HT-29 (cell line): ENCODE measurements at places on chromosomes 3 and 15. TPM values are rescaled to one million over a fixed set of nuclear protein-coding genes. Genes with fewer than 3 reads are reported as not detected.

DNA sequence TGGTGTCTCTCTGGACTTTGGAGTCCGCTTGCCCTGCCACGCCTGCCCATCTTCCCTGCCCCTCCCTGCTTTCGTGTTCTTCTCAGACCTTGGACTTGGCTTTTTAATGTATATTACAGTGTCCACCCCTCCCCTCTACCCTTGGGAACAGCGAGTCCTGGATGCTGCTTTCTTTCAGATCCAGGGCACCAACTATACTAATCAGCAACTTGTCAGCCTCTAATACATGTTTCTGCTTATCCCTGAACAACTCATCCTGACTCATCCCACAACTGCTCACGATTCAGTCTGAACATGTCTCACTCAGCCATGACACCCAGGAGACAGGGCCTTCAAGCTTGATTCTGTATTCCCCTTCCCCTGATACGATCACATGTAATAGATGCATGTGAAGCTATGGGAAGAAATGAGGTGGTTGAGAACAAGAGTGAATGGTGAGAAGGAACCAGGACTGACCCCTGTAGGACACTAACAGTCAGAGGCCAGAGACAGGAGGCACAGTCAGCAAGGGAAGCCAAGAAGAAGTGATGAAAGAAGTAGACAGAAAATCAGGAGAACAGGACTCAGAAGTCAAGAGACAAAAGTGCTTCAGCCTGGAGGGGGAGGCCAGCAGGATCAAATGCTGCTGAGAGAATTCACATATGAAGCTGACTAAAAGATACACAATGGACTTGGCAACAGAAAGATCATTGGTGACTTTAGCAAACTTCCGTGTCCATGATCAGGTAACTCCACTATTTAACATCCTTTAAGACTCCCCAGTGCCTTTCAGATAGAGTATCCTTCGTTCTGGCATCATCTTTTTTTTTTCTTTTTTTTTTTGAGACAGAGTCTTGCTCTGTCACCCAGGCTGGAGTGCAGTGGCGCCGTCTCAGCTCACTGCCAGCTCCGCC, 35.4 kb downstream of the BCL2L10 start:
- no peak for DNase-seq

Gene GNB4
- not detected in 2 replicates for total RNA-seq

GRCh38 chr3:100073714-100074307, 40.5 kb downstream of the FILIP1L start:
- DNase-seq = no peak

Gene CRYGS
- total RNA-seq = 0.28 and 0.86 TPM in 2 replicates

DNA sequence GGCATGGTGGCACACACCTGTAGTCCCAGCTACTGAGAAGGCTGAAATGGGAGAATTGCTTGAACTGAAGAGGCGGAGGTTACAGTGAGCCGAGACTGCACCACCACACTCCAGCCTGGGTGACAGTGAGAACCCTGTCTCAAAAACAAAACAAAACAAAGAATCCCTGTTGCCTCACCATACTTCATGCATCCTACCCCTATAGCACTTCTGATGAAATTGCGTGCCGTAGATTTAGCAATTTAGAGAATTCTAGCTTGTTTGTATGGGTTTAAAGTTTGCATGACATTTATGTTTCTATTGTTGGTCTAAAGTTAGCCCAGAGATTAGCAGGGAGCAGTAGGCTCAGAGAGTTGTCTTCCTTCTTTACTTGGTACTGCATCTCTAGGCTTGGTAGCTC, 7.8 kb downstream of the RAB5A start:
- DNase-seq = no peak

DNA sequence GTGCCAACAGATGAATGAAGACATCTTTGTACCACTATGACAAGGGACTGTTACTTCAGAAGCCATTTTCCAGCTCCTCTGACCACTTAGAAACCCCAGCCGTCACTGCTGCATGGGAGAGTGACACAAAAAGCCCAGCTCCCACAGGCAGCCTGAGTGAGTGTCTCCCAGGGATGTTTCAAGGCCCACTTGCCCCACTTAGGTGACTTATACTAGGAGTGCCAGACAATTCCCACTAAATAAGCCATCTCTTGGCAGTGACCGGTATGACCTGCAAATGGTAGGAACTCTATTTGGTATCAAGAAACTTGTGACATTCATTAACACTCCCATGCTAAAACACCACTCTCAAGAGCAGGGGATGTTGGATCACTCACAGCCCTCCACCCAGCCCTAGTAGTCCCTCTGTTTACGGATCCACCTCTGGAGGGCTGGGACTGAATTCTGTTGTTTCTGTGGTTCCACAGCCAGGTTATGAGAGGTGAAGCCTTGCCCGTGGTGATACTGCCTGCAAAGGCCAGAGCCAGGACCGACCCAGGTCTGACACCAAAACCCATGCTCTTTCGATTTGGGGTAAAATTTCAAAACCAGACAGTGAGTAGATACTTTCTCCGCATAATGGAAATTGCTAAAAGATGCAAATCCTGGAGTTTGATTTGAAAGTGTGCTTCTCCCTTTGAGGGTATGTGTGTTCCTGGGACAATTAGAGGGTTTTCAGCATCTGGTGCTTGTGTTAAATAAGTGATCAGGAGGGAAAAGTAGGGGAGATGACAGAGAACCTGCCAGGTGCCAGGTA, 14.5 kb downstream of the RBP1 start:
- no peak for DNase-seq

Gene MRPS22
- 46.0 and 54.4 TPM in 2 replicates for total RNA-seq
